Activated CD4-positive, alpha-beta T cell treated with anti-CD3 and anti-CD28 coated beads, Interleukin-2, amount 50 U/mL, for 4 hours (primary cell): ENCODE measurements at places on chromosomes 2 and 18.

DNA sequence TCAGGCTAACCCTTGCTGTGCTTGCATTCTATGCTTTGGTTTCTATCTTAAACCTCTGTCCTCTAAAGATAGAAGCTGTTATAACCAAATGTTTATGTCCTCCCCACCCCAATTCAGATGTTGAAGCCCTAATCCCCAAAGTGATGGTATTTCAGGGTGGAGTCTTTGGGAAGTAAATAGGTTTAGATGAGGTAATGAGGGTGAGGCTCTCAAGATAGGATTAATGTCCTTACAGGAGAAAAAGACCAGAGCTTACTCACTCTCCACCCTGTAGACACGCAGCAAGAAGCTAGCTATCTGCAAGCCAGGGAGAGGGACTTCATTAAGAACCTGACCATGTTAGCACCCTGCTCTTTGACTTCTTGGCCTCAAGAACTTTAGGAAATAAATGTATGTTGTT, 362.5 kb downstream of the ERBB4 start:
- DNase-seq = no peak

DNA sequence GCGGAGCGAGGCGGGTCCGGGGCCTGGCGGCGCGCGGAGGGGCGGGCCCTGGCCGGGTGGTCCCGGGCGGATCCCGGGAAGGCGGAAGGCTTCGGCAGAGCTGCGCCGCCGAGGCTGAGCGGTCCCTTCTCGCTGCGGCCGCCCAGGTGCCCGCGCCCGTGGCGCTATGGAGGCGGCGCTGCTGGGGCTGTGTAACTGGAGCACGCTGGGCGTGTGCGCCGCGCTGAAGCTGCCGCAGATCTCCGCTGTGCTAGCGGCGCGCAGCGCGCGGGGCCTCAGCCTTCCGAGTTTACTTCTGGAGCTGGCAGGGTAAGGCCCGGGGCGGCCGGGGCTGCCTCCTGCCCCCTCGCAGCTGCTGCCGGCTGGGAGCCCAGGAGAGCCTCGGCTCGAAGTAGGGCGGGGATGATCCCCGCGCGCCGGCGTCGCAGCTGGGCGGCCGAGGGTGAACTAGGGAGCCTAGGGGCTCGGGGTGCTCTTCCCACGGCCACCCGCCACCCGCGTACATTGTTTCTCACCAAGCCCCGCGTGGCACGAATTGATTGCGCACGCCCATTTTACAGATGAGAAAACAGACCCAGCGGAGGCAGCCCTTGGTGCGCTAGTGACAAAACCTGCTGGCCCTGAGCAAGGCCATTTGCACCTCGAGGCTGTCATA, at the start of gene SLC66A3:
Gene SLC66A3 (plus strand): TSS at position 87 of the 655 bp plus-strand sequence. CDS start 80 bp downstream, at position 167.
- DNase-seq = peak; percentile 38

DNA sequence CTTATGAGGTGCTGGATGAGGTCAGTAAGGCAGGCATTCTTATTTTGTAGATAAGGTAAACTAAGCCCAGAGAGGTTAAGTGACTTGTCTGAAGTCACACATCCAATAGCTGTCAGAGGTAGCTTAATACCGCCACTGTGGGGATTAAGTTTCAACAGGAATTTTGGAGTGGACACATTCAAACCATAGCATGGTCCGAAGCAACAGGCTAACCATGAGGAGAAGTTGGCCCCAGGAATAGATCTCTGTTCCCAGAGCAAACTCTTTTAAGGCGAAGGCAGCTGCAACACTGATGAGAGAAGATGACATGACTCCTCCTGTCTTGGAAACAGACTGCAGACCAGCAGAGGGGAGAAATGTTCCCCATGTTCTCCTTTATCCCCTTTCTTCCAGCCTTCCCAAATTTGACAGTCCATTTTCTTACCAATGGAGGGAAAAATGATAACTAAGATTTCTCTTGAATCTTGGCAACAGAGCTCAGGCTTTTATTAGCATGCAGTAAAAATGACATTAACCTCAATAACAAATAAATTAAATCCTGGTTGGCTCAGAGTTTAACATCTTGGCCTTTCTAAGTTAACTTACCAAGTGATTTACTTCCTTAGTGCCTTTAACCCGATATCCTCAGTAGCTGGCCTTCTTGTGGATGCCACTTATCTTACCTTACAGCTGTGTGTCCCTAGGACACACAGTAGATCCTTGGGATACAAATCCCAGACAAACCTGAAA, 67.9 kb upstream of the STPG4 start:
- no peak for DNase-seq

- no peak for DNase-seq
Measured at GRCh38 chr18:12421732-12422131, 14.0 kb downstream of the PRELID3A start.

DNA sequence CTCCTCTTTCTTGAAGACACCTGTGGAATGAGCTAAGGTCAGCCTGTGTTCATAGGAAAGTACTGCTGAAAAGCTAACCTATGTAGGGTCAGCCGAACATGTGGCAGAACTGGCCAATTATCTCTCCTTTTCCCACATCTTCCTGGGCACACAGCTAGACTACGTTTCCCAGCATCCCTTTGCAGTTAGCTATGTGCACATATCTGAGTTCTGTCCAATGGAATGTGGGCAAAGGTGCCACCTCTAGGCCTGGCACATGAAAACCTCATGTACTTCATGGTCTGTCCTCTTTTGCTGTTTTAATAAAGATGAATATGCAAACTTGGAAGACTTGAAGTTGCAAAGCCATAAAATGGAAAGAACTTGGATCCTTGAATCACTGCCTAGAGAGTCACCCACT, 352.6 kb downstream of the TNS1 start:
- no peak for DNase-seq

- DNase-seq = no peak
Measured at GRCh38 chr18:14179306-14179705, 47.1 kb upstream of the ZNF519 start.

GRCh38 chr2:16293398-16293797, 353.0 kb downstream of the MYCN start:
- DNase-seq = no peak

DNA sequence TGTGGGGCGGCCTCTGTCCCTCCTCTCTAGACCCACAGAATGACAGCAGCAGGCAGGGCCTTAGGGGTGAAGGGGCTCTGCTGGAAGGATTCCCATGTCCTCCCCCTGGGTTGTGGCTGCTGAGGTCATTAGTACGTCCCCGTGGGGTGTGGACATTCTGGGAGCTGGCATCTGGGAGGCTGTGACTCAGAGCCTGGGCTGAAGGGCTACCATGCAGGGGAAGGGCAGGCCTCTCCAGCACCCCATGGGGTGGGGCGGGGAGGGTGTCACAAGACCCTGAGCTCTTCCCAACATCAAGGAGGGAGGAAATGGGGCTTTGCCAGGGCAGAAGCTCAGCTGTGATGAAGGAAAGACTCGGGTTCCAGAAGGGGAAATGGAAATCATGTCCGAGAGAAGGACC, 105.8 kb upstream of the SMAD2 start:
- DNase-seq = no peak

- no peak for DNase-seq
Measured at GRCh38 chr2:163877316-163877715, 141.5 kb upstream of the FIGN start.

- no peak for DNase-seq
Measured at GRCh38 chr18:48629730-48630324, 91.0 kb downstream of the CTIF start.

DNA sequence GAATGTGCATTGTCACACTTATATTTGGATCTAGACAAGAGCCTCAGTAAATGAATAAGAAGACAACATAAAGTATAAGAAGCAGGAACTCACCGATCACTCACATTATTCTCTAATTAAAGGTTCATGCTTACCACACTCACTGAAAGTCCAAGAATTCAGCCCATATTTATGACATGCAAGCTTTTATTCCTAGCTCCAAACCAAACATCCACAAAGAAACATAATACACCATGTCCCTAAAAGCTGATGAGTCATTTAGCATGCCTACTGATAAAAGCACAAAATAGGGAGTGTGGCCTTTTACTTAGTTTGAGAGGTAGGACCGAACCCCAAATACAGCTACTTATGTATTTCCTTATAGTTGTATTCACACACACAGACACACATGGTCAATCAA, 1094.6 kb upstream of the CDH2 start:
- no peak for DNase-seq

- DNase-seq = no peak
Measured at GRCh38 chr2:225630824-225631533, 231.5 kb downstream of the NYAP2 start.

- DNase-seq = no peak
Measured at GRCh38 chr18:41119031-41119430, 836.0 kb upstream of the PIK3C3 start.

DNA sequence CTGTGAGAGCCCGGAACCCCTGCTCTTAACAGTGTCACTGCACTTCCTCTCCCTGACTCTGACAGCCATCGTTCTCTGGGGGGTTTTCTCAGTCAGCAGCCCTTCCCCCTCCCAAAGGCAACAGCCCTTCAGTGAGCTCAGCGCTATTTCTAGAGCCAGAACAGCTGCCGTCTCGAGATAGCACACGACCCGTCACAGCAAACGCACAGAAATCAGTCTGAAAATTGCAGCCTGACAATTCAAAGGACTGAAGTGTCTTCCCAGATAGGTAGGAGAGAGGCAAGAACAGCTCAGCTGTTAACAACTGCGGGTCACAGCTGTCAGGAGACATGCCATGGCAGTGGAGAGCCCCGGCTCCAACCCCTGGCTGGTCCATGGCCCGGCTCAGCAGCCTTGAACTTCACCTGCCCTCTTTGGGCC, 45.4 kb downstream of the ST8SIA5 start:
- DNase-seq = no peak

DNA sequence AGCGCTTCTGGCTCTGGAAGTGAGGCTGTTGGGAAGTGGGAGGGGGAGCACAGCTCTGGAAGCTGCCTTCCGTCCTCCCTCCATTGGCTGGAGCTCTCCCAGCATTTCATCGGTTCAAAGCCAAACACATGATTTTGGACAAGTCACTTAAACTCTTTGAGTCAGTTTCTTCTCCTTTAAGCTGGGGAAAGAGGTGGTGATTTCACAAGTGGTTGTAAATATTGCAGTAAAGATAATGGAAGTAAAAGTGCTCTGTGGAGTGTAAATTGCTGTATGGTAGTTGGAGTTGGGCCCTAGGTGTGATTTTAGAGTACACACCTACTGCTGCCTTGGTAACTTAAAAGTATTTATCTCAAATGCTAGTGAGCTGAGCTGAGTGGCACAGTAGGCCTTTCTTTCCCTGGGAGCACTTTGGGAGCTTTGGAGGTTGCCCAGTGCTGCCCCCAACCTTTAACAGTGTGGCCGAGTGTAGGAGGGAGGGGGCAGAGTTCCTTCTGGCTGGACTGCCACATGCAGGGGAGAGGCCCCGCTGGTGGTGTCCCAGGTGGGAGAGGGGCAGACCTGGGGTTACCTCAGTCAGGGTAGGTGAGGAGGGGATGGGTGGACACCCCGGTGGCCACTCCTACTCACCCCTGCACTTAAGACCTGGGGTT, 54.7 kb downstream of the ASAP2 start:
- no peak for DNase-seq

DNA sequence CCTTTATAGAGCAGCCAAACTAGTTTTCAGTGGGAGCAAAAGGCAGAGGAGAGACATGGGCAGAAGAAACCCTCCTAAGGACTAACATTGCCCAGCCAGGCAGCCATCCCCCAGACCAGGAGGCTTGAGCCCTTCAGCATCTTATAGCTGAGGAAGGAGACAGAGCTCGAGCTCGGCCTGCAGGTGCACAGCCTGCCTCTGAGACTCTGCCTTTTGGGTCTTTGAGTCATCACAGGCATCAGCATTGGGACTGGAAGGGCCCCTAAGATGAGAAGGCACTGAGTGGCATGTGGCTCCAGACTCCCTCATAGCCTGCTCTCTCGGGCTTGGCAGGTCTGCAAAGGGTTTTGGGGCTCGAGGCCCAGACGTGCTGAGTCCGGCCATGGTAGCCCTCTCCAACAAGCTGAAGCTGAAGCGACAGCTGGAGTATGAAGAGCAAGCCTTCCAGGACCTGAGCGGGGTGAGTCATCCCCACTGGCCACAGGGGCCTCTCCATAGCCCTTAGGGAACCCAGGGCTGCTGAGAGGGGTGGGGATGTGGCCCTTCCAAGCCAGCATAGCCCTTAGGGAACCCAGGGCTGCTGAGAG, 84.1 kb downstream of the EPAS1 start:
- no peak for DNase-seq

DNA sequence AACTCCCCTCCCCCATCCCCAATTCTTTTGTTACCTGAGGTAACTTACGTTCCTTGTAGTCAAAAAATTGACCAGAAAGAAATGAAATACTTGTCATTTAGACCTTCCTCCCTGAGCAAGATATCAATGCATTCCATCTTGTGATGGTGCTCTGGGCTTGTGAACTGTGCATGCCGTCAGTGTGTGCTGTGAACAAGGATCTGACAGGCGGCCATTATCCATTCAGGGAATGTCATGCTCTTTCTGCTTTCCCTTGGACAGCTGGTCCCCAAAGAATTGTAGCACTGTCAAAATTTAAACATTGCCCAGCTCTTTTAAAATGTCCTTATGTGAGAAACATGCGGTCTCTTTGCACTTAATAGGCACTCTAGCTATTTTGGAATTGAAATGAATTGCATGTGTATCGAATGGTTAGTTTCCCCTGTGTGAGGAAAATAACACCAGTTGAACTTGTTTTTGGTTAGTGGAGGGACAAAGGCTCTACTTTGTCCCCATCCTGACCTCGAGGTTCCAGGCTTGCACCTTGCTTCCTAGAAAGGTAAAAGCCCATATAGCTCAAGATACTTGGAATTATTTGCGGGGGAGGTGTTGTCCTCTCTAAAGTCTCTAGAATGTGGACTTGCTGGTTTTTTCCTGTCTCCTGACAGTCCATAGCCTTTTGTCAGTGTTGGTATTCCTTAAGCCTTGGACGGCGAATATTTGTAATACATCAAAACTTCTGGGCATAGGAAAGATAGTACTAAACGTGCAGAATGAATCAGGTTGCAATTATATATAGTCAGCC, 350.9 kb downstream of the NUP35 start:
- DNase-seq = no peak

DNA sequence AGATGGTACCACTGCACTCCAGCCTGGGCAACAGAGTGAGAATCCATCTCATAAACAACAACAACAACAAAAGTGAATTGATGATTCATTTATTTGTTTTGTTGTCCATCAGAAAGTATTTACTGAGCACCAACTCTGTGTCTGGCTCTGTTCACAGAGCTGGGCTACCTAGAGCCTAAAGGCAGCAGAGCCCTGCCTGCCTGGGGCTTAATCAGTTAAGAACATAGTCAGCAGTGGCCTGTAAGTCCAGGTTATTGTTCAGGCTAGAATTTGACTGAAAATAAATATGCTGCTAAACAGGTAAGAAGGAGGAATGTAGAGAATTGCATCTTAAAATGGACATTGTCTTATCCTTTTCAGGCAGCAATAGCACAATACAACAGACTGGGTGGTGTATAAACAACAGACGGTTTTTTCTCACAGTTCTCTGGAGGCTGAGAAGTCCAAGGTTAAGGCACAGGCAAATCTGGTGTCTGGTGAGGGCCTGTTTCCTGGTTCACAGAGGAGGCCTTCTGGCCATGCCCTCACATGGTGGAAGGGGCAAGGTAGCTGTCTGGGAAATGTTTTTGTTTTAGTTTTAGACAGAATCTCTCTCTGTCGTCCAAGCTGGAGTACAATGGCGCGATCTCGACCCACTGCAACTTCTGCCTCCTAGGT, 22.2 kb upstream of the ARL4C start:
- no peak for DNase-seq

- no peak for DNase-seq
Measured at GRCh38 chr2:23536326-23536725, 151.3 kb downstream of the KLHL29 start.
